Astrocyte (in vitro differentiated cells and primary cell): ENCODE measurements at places on chromosomes 16 and 17. TPM values are rescaled to one million over a fixed set of nuclear protein-coding genes. Genes with fewer than 3 reads are reported as not detected.

GRCh38 chr17:16419074-16419928 is 3.9 kb downstream of the TRPV2 start:
- H3K27me3 ChIP-seq: no peaks in the 10 kb centered on the region
- H3K4me1 ChIP-seq: peaks cover 47% of the 10 kb centered on the region
- H3K27ac ChIP-seq: peak overlapping the region; percentile 92
- no peaks in the 10 kb centered on the region for H3K36me3 ChIP-seq

GRCh38 chr17:49583889-49584288 is 8.2 kb downstream of the NXPH3 start:
- no peak overlapping the region for H3K27ac ChIP-seq
- DNase-seq: no peak
- H3K27me3 ChIP-seq: no peaks in the 10 kb centered on the region

GRCh38 chr16:48497932-48498768 is 111.8 kb downstream of the N4BP1 start:
- DNase-seq: no peak
- H3K27ac ChIP-seq: no peak overlapping the region
- no peaks in the 10 kb centered on the region for H3K27me3 ChIP-seq
- no peak overlapping the region for H3K4me3 ChIP-seq
- H3K4me1 ChIP-seq: peaks cover 12% of the 10 kb centered on the region
- H3K36me3 ChIP-seq: no peaks in the 10 kb centered on the region

DNA sequence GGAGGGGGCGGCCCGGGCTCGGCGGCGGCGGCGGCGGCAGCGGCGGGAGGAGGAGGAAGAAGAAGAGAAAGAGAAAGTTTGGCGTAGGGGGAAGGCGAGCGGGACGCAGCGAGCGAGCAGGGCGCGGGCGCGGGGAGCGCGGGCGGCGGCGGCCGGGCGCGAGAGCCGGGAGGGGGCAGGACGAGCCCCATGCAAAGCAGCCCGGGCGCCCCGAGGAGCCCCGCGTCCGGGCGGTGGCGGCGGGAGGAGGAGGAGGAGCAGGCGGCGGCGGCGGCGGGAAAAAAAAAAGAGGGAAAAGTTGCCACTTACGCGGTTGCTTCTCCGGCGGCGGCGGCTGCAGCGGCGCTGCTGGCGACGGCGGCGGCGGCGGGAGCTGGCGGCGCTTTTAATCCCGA is 10.3 kb upstream of the ZFHX3 start:
- no peak for DNase-seq
- peak overlapping the region; percentile 45 for H3K4me3 ChIP-seq
- peak overlapping the region; percentile 66 for H3K27ac ChIP-seq
- H3K4me1 ChIP-seq: peaks cover 56% of the 10 kb centered on the region
- no peaks in the 10 kb centered on the region for H3K27me3 ChIP-seq

DNA sequence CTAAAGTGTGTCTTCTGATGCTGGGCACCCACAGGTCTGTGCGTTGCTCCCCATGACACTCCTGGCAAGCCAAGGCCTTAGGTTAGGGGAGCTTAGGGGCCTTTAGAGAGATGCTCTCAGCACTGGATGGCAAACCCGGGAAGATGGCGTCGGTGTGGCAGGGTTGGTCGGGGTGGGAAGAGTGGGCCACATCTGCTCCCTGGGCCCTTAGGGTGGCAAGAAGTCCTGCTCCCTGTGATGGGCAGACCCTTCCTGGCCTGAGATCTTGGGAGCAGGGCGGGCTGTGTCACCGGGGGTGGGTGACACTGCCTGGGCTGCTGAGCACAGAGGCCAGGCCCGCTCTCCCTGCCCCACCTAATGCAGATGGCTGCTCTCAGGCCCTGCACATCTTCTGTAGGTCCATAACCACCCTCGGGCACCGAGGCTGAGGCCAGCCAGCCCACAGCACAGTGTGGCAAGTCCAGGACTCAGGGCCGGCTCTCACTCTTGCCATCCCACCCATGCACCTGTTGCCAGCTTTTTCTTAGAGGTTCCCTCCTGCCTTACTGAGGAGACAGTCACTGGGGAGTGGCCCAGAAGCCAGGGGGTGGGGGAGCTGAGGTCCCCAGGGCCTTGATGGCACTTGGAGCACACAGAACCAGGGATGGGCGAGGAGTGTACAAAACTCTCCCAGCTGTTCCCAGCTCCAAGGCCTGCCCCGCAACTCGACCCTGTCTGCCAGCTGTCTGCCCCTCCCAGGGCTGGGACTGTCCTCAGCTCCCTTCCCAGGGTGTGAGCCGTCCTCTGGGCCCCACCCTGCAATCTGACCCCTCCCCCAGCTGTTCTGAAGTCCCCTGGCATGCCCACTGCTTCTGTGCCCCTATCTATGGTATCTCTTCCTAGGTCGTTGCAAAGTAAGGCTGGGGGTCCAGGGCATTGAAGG is 4.4 kb upstream of the MTSS2 start:
- DNase-seq: no peak
- no peaks in the 10 kb centered on the region for H3K36me3 ChIP-seq
- H3K4me1 ChIP-seq: peaks cover 58% of the 10 kb centered on the region
- H3K4me3 ChIP-seq: no peak overlapping the region
- H3K27me3 ChIP-seq: no peaks in the 10 kb centered on the region
- H3K27ac ChIP-seq: no peak overlapping the region

GRCh38 chr17:29718446-29719039 is 95.8 kb upstream of the CORO6 start:
- no peaks in the 10 kb centered on the region for H3K4me1 ChIP-seq
- H3K4me3 ChIP-seq: no peak overlapping the region
- no peaks in the 10 kb centered on the region for H3K36me3 ChIP-seq
- no peak for DNase-seq
- H3K27me3 ChIP-seq: no peaks in the 10 kb centered on the region

DNA sequence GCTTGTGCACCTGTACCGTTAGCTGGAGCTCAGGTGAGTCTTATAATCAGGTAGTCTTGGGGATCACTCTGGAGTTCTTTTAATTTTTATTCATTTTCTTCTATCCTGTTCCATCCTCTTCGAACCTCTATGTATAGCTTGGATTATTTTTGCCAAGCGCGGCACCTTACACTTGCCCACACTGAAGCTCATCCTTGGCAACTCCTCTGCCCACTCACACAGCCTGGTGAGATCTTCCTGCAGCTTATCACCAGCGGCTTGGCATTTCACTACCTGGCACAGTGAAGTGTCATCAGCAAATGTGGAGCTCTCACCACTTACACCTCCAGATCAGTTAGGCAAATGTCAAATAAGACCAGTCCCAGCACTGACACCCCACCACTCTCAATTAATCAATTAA is 116.7 kb downstream of the CACNG3 start:
- no peak overlapping the region for H3K27ac ChIP-seq
- no peak overlapping the region for H3K4me3 ChIP-seq
- no peaks in the 10 kb centered on the region for H3K27me3 ChIP-seq
- H3K4me1 ChIP-seq: no peaks in the 10 kb centered on the region
- no peaks in the 10 kb centered on the region for H3K36me3 ChIP-seq
- no peak for DNase-seq

DNA sequence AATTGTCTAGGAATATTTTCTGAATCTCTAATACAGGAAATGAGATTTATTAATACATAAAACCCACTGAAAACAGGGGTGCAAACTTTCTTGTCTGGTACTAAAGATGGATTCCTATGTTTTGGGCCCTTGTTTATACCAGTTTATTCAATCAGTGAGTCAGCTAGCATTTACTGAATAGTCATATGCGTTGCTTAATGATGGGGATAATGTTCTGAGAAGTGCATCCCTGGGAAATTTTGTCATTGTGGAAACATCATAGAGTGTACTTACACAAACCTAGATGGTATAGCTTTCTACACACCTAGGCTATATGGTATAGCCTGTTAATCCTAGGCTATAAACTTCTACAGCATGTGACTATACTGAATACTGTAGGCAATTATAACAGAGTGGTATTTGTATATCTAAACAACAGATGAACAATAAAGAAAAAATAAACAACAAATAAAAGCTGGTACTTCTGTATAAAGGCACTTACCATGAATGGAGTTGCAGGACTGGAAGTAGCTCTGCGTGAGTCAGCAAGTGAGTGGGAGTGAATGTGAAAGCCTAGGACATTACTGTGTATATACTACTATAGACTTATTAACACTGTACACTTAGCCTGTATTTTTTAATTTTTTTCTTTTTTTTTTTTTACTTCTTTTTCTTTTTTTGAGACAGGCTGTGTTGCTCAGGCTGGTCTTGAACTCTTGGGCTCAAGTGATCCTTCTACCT is 63.7 kb downstream of the SIAH1 start:
- no peaks in the 10 kb centered on the region for H3K27me3 ChIP-seq
- peaks cover 22% of the 10 kb centered on the region for H3K4me1 ChIP-seq
- H3K27ac ChIP-seq: no peak overlapping the region
- DNase-seq: peak; percentile 73
- no peak overlapping the region for H3K4me3 ChIP-seq
- H3K36me3 ChIP-seq: no peaks in the 10 kb centered on the region

DNA sequence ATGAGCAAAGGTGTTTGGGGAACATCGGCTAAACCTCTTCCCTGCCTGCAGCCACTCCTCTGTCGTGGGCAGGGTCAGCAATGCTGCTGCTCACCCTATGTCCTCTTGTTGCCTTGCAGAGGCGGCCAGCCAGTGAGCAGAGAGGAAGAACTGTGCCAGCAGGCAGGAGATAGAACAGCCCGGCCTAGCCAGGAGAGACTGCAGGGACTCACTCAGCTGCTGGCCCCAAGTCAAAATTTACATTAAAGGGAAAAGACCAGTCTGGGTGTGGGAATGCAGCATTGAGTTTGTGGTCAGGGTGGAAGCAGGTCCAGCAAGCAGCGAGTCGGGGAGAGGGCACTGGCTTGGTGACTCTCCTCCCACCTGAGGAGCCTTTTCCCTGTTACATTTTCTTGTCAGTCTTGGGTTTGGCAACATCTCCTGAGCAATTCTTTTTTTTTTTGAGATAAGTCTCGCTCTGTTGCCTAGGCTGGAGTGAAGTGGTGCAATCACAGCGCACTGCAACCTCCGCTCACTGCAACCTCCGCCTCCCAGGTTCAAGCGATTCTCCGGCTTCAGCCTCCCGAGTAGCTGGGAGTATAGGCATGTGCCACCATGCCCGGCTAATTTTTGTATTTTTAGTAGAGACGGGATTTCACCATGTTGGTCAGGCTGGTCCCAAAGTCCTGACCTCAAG is 22.7 kb downstream of the LIG3 start:
- H3K27me3 ChIP-seq: no peaks in the 10 kb centered on the region
- peaks cover 23% of the 10 kb centered on the region for H3K36me3 ChIP-seq
- peak; percentile 53 for DNase-seq
- no peak overlapping the region for H3K27ac ChIP-seq
- H3K4me1 ChIP-seq: peaks cover 4% of the 10 kb centered on the region

DNA sequence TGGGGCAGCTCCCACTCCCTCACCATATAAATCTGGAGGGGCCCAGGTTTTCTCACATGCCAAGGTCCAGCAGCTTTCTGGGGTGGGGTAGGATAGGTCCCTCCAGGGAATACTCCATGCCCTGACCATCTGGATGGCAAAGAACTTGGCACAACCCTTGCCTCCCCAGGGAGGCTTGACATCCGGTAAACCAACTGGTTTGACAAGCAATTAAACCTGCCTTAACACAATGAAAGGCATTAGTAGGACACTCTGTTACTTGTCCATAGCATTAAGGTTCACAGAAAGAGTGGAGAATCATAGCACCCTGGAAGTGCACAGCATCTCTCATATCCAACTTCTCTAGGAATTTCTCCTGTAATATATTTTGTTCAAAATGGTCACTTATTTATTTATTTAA is 63.9 kb upstream of the MAF start:
- no peak overlapping the region for H3K27ac ChIP-seq
- H3K36me3 ChIP-seq: no peaks in the 10 kb centered on the region
- H3K27me3 ChIP-seq: no peaks in the 10 kb centered on the region
- H3K4me1 ChIP-seq: no peaks in the 10 kb centered on the region
- H3K4me3 ChIP-seq: no peak overlapping the region

- H3K27me3 ChIP-seq: peaks cover 3% of the 10 kb centered on the region
- no peak overlapping the region for H3K27ac ChIP-seq
- no peak for DNase-seq
These were observed 8.0 kb upstream of the SLC6A2 start for GRCh38 chr16:55647798-55648197.

TMEM92 gene
- total RNA-seq: 18.3 and 28.2 TPM in 2 replicates

ALDH3A2 gene
- total RNA-seq: 11.1 and 13.8 TPM in 2 replicates

ZFPM1 gene
- 8.0 and 8.6 TPM in 2 replicates for total RNA-seq

PERCC1 gene
- total RNA-seq: not detected in 2 replicates
